ENCODE measurements at places on chromosomes 1 and 21.

DNA sequence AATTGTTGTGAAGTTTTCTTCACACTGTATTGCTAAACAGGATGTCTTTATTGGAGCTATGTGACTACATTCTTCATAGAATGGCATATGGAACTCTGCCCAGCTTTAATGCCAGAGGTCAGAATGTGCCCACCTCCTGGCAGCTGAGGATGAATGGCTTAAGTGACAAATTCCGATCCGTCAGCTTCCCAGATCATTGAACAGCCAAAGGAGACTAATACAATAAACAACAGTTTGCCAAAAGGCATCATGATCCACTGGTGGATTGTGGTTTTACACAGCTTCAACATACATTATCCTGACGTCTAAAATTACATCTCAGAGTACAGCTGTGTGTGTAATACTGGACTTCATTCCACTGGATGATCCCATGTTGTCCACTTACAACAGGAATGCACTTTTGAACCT lies 68.7 kb upstream of the C1orf105 start:
- DNase-seq: no peak

DNA sequence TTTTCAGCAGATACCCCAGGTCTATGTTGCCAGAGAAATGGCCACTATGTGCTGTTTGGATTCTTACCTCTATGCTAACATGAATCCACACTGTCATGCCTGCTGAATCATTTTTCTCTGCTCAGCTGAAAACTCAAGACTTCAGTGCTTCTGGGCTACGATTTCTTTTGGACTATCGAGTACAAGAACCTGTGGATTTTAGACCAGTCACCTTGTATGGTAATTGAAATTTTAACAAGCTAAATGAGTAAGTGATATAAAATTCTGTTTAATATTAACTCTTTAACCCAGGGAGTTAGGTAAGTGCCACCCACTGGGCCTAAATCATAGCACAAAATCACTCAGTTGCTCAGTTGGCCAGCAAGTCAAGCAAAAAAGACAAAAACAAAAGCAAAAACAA lies 35.8 kb downstream of the LHX8 start:
- no peak for DNase-seq

DNA sequence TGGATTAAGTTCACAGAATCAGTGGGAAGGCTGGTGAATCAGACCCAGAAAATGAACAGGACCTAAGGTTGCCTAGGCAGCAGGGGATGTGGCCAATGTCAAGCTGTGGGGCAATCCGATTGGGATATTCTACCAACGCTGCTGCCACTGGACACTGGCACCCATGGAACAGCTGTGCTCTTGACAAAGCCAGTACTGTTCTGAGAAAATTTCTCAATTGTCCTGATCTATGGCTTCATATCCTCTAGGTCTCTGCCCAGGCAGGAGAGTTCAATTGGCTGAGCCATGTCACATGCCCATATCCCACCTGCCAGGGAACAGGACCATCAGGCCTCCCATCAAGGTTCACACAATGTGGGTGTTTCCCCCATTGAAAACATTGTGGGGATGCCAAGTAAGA lies 6.2 kb downstream of the TACSTD2 start:
- no peak for DNase-seq

GRCh38 chr1:116115476-116116439 lies 4.6 kb downstream of the MAB21L3 start:
- DNase-seq: no peak

DNA sequence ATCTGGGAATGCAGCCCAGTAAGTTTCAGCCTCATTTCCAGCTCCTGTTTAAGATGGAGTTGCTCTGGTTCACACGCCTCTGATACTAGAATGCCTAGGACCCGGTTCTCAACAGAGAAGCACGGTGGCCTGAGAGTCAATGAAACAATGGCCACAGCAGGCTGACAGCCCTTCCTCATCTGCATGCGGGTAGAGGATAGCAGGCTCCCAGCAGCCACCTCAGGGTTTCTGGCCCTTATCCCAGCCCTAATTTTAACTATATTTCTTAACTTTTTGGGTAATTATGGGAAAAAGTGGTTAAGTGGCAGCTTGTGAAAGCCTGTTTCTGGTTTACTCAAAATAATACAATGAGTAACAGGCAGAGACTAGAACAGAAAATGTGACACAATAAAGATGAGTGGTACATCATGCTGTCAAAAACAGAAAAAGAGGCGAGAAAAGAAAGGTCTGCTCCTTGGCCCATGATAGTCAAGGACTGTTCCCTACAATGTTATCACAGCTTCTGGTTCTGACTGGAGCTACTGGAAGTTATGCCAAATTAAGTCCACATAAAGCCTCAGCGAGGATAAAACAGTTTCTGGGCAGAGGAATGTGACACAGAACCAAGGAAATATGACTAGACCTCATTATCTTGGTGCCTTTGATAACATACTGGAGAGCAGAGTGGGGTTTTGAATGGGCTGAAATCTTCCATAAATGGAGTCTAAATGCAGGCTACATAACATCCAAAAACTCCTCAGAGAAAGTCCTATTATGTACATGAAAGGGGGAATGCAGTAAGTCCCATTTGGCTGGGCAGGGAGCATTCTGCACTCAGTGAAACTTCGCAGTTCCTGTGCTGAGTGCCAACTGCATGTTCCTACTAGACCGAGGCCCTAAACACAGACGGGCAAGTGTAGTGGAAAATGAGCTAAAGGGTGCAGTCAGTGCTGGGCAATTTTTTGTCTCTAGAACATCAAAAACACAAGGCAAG lies 92.1 kb downstream of the NIBAN1 start:
- peak; percentile 23 for DNase-seq

GRCh38 chr1:26799479-26800142 lies 11.9 kb downstream of the PIGV start:
- DNase-seq: peak; percentile 42

DNA sequence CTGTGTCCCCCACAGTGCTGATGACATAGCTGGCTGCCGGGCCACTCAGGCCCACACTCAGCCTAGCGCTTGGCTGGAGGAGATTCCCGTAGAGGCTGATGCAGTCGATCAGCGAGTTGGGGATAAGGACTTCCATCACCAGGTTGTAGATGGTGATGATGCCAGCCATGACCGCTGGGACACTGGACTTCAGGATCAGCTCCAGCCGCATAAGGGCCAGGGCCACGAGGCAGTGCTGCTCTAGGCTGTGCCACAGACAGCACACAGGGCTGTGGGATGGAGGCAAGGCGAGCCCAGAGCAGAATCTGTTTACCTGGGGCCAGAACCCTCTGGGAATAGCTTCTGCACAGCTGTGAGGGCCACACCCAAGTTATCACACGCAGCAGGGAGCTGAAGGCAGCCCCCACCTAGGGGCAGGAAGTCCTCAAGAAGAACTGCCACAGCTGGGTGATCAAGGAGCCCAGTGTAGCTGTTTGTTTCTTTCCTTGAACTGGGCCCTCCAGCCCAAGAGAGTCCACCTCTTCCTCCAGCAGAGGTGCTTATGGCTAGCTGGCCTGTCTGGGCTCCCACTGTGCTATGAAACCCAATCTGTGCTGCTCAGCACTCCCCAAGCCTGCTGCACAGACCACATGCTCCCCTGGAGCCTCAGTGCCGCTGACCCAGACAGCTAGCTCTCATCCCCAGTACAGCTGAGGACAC lies 6.2 kb downstream of the SLC2A1 start:
- DNase-seq: peak; percentile 46

GRCh38 chr1:67578397-67579020 lies 106.5 kb upstream of the GADD45A start:
- DNase-seq: no peak

DNA sequence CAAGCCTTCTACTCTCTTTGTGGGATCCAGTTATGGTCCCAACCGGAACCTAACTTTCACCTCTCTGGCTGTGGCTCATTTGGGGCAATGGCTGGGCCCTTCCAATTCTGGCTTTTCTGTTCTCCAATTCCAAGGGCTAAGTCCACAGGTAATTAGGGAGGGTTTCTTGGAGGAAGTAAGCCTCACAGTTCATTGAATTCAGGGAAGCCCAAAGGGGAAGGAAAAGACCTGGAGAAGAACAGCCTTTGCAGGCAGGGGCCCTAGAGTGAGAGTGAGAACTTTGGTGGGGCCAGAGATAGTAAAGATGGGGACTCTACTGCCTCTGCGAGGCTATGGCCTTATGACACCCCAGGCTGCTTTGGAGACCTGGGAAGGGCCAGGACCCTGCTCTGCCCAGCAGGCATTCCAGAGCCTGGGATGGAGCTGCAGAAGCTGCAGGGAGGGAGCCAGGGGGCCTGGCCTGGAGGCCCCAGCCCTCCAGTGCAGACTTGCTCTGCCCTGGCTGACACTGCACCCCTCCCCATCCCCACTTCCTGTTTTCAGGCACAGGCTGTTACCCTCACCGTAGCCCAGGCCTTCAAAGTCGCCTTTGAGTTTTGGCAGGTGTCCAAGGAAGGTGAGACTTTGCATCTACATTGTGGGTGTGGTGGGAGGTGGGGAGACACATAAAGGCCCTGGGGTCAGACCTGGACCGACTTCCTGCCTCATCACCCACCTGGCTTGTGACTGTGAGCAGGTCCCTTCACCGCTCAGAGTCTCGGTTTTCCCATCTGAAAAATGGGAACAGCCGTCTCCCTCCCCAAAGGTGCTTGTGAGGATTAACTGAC lies 18.9 kb downstream of the LDLRAP1 start:
- DNase-seq: peak; percentile 89

DNA sequence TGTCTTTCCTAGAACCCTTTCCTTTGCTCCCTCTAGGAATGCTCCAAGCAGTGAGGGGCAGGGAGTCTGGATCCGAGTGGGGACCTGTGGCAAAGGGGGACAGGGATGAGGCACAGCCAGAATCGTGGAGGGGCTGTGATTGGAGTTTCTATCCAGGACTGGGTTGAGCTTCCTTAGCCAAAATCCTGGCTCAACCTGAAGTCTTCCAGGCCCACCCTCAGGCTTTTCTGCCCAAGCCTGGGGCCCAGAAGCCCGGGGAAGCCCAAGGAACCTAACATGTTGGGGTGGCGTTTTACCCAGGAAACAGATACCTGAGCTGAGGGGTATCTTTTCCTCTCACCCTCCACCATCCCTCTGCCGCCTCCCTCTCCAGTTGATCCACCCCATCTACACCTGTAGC lies 5.4 kb downstream of the MYOG start:
- no peak for DNase-seq

DNA sequence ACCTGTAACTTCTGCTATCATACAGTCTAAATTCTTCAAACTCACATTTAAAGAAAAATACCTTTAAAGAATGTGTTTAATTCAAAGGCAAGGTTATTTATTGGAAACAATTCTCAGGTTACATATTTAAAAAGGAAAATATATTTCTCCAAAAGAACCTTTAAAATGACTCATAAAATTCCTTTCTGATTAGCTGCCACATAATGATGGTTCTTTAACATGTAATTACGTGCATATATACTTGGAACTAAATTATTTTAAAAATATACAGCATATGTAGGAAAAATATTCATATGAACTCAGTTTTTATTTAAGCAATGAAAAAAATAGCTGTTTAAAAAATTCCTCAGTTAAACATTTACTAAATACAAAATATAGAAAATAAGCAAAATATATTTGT lies 173.6 kb downstream of the COP1 start:
- no peak for DNase-seq

GRCh38 chr1:67393737-67394136 lies 36.5 kb downstream of the SERBP1 start:
- DNase-seq: no peak
